ENCODE measurements at places on chromosomes 7 and 10. TPM values are rescaled to one million over a fixed set of nuclear protein-coding genes. Genes with fewer than 3 reads are reported as not detected.

DNA sequence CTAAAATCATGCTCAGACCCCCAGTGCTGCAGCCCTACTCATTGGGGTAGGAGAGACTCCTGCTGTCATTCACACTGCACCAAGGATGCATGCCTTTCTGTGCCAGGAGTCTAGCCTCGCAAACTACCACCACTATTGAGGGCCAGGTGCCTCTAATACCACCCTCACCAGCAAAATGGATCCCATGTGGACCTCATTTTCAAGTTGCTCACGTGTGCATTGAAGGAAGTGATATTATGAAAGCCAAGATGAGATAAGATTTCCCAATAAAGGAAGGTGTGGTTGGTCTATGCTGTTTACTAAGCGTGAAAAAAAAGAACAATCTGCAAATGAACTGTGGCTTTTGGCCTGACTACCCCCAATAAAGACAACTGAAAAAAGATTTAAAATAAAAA lies 7.2 kb upstream of the LAMTOR4 start:
- DNase-seq = no peak

DNA sequence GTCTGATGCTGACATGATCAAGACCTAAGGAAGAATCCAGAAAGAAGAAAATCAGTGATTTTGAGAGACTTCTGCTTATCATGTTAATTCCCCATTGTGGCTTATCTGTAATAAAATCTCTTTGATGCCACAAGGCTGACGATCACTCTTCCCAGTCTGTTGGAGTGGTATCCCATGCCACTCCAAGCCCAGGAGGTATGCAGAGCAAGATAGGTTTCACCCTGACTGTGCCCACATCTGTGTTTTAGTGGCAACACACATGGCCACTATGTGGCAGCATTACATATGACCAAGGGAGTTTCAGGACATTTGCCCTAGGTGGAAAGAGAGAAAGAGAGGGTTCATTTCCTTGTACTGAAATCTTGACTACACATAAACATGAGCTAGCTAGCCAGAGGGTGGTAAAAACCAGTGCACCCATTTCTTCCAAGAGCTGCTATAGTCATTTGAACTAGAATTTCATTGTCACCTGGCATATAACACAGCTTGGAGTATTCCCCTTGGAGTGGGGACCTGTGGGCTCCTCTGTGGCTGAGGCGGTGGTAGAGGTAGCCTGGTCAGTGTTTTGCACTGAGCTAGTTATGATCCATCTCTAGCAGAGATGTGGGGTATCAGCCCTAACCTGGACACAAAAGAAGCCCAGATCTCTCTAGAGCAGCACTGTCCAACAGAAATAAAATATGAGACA lies 20.8 kb downstream of the LAMB4 start:
- peak; percentile 39 for DNase-seq

DNA sequence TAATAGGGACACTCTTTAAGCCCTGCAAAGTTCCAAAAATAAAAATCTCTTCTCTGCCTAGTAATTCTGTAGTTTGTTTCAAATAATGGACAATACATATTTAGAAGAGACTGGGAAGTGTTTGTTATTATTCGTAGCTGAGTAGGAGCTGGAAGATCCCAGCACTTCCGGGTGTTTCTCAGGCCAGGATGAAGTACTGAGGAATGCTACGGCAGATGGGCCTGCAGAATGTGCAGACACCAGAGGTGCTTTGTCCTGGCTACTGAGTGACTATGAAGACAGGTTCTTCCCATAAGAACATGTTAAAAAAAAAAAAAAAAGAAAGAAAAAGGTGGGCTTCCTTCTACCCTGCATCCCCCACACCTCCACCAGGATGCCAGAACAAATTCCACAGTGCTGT lies 36.1 kb downstream of the ETV1 start:
- no peak for DNase-seq

Gene UNCX
- not detected for total RNA-seq

Gene MMP21
- total RNA-seq = not detected

Measured in PC-3 (cell line).